Uterus (tissue), 4 donors: ENCODE measurements at places on chromosomes 2 and 18.
A peak's percentile ranks its signal among the peaks of the same experiment; 100 is the strongest.

DNA sequence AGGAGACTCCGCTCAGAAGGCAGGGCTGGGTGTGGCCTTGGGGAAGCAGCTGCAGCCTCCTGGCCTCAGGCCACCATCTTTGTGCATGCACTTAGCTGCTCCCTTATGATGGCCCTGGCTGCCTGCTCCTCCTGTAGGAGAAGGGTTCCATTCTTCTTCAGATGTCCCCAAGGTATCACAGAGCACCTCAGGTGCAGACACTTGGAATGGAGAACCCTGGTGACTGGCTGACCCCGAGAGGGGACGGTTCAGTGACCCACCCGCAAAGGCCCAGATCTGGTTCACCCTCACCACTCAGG, 9.6 kb downstream of the GPAT2 start:
- DNase-seq, result no peak

- DNase-seq, result no peak
These were observed 82.9 kb upstream of the CDKL4 start for GRCh38 chr2:39326644-39327043.

DNA sequence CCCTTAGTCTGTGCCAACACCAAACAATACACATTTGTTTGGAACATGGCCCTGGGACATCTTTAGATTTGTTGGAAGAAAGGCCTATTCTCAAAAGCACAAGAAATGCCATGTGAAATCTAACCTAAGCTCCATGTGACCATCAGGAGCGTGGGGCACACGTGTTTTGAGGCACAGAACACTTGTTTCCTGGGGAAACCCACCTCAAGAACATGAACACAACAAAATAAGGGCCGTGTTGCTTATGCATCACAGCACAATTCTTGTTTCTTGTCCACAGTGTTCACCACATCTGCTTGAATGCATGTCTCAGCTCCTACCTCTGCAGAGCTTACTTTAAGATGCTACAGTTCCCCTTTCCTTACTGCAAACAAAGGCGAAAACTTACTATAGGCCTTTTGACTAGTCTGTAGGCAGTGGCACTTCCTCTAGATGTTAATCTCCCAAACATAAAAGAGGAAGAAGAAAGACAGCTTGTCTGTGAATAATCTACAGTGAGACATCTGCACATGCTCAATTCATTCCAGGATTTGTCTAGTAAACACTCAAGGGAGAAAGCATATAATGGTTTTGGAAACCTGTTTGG, 165.0 kb downstream of the ANKRD44 start:
- no peak for DNase-seq

DNA sequence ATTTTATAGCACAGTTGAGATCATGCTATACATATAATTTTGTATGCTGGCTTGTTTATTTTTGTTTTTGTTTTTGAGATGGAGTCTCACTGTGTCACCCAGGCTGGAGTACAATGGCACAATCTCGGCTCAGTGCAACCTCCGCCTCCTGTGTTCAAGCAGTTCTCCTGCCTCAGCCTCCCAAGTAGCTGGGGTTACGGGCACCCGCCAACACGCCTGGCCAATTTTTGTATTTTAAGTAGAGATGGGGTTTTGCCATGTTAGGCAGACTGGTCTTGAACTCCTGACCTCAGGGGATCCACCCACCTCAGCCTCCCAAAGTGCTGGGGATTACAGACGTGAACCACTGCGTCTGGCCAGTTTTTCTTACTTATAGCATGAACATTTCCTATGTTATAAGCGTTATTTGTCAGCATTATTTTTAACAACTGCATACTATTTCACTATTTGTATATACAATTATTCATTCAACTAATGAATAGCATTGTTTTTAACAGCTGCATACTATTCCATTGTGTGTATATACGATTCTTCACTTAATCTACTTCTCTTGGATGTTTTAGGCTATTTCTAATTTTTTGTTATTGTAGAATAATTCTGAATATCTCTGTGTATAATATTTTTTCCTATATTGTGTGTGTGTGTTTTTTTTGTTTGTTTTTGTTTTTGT, 3.5 kb downstream of the EHD3 start:
- DNase-seq, result no peak

- DNase-seq, result peak; percentile 70
These were observed 64.9 kb downstream of the DNMT3A start for GRCh38 chr2:25276569-25277465.

- DNase-seq, result no peak
These were observed 1.6 kb upstream of the KCNJ3 start for GRCh38 chr2:154696810-154697417.

DNA sequence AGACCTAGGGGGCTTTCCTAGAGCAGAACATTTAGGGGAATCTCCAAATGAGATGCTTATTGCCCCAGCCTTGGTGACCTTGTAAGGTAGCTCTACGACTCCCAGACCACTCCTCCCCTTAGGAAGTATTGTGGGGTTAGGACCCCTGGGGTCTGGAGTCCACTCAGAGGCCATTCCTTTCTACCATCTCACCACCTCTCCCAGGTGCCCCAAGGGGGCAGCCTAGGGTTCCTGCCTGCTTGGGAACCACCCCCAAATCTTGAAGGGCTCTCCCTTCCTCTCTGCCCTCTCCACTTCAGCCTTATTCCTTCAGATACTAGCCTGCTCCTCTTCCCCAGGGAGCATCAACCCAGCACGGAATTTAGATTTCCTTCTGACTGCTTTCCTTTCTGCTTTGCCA, 17.5 kb upstream of the EXOC6B start:
- DNase-seq, result no peak

DNA sequence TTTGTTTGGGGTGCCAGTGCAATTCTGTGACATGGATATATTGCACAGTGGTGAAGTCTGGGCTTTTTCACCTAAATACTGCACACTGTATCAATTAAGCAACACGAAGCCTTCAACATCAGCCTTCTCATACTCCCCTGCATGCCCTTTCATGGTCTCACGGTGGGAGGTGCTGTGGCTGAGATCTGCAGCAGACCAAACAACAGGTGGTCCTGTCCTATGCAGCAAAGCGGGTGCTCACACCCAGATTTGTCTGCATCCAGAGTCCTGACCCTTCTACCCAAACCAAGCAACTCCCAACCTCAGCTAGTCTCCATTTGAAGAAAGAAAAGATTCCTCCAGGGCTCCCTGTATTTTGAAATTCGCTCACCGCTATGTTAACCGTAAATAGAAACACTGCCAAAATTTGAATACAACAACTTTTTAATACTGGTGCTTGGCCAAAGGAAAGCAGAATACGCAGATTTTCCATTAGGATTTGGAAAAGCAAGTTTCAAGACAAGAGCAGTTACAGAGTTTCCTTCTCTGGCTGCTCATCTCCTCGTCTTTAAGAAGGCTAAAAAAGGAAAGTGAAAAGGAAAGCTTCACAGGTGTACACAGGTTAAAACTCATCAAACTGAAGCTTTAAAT, 34.9 kb downstream of the FAM168B start:
- no peak for DNase-seq

GRCh38 chr2:200199576-200200263, 106.8 kb upstream of the SPATS2L start:
- DNase-seq, result no peak

DNA sequence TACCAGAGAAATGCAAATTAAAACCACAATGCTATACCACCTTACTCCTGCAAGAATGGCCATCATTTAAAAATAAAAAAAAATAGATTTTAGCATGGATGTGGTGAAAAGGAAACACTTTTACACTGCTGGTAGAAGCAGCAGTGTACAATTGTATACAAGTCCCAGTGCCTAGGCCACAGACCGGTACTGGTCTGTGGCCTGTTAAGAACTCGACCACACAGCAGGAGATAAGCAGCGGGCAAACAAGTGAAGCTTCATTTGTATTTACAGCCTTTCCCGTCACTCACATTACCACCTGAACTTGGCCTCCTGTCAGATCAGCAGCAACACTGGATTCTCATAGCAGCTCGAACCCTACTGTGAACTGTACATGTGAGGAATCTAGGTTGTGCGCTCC, 60.7 kb upstream of the DSC1 start:
- no peak for DNase-seq

DNA sequence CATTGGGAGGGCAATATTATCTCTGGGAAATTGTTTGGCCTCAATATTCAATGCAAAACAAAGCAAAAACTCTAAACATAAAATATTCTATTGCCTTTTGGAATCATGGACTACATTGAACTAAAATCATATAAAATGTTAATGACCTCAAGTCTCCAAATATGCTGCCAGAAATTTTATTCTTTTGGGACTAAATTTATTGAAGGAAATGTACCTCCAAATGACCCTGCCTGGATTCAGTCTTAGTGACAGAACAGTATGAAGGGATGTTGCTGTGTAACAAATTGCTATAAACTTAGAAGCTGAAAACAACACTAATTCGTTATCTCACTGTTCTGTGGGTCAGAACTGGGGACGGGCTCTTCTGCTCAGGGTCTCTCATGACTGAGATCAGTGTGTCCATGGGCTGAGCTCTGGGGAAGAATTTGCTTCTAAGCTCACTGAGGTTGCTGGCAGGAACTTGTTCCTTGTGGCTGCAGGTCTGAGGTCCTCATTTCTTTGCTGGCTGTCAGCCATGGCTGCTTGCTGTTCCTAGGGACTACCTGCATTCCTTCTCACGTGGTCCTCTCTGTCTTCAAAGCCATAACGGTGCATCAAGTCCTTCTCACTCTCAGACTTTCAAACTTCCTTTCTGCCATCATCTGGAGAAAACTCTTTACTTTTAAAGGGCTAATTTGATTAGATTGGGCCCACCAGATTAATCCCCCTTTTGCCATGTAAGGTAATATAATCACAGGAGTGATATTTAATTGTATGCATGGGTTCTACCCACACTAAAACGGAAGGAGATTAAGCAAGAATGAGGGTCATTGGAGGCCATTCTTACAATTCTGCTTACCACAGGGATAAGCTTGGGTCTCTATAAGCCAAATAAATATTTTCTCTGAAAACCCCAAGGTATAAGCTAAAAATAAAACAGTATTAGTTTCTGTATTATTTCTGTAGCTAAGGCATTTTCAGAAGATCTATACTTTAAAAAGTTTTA, 149.0 kb downstream of the ADCYAP1 start:
- no peak for DNase-seq

DNA sequence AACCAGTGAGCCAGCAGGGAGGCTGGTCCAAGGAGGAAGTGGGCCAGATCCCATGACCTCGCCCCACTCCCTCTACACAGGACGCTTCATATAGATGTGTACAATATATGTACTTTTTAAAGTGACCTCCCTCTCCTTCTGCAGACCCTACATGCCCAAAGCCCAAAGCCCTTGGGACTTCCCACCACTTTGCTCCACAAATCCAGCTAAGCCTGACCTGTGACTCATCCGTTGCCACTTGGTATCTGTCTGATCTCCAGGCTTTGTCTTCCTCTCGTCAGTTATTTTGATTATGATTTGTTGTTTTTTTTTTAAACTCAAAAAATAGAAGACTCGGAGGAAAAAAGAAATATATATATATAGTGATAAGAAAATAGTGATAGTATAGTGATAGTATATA, 470.8 kb downstream of the KCNJ3 start:
- no peak for DNase-seq

DNA sequence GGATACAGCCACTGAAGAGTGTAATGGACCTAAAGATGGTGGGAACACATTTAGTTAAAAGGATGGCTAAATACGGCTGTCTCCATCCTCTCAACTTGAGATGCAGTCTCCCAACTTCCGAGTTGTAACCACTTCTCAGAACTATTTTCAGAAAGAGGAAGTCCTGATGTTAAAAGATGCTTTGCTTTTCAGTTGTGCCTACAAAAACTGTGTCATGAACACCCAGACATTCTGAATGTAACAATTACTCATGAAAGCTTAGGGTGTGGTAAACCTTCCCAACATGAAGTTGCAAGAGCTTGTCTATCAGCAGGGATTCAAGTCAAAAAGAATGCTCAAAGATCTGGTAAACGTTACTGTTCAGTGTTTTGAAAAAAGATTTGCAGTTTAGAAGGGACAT, 147.9 kb downstream of the DOCK10 start:
- no peak for DNase-seq

DNA sequence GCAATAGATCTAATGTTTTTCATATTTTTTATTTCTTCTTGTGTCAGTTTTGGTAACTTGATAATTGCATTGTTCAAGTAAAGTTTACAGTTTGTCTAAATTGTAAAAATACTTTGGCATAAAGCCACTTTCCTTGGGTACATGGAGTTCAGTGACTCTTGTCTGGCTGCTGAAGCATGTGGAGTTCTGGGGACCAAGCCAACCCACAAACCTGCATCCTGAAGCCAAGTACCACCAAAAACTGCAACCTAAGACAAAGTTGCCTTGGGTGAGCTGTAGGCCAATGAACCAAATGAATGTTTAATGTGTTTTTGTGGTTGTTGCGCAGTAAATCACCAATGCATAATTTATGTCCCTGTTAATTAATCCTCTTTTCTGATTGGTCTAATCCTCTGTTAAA, 872.6 kb downstream of the BCL11A start:
- DNase-seq, result no peak

DNA sequence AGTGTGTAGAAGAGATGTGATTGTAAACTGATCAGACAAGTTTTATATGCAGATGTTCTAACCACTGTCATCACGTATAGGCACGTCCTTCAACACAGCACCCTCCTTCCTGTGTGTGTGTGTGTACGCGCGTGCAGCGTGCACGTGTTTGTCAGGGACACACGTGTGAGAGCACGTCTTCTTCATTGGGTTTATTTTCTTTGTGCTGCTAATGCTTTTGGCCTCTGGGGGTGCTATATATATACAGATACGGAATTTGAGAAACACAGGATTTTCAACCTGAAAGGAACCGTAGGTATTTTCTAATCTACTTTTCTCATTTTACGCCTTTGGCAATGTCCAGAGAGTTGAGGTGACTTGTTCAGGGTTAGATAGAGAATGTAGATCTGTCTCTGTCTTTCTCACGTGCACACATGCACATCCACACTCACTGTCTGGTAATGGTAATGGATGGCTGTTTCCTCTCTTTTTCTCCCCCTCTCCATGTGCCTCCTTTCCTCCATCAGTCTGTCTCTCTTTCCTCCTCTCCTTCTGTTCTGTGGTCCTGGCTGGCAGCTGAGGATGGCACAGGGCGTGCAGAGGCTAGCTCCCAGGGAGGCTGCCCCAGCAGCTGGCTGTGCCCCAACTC, 13.4 kb upstream of the CELF4 start:
- no peak for DNase-seq

- DNase-seq, result no peak
These were observed 221.9 kb downstream of the UXS1 start for GRCh38 chr2:105972246-105972645.

DNA sequence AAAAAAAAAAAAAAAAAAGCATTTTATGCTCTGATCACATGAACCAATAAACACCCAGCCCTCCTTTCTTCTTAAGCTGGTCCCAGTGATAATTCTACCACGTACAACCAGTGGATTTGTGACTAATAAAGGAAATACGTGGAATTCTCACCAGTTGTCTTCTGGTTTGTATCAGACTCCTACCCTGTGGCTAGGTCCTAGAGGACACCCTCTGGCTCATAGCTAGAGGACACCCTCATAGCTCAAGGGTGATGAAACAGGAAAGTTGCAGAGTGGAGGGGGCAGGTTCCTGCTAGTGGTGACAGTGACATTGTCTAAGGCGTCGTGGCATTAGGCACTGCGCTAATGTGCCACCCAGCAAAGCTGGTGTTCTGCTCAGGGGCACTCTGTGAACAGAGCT, 167.8 kb downstream of the BCL11A start:
- DNase-seq, result no peak
